ENCODE measurements at places on chromosomes 5 and 9.

DNA sequence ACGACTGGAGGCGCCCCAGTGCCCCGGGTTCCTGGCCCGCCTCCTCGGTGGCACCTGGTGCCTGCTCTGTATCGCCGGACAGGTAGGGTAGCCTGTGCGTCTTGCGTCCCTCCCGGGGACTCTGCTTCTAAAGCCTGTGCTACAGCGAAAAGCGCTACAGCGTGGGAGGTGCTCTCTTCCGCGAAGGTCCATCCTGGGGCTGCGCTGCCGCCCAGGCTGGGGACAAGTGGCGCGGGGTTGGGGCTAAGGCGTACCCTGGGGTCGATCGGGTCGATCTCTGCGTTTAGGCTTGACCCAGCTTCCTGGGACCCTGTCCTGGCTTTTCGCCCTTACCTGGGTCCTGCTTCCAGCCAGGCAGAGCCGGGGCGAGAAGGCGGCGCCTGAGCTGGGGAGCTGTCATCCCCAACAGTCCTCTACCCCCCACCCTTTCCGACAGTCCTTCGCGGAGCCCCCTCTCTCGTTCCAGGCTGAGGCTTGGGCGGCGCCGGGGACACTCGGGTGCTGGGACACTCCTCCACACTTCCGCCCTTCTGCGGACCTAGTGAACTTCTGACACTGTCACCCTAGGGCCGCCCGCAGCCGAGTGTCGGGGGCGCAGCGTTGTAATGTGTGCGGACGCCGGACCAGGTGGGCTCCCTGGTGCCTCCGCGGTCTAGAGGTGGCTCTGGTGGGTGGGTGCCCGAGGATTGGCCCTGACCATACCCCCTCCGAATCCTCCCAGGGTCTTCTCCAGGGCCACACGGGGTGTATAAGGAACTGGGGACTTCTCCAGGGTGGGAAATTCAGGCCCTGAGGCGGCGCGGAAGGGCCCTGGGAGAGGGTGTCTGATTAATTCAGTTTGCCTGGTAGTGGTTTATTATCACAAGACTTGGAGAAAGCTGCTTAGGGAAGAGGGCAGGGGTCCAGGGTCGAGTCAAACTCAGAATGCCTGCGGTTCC, 328.2 kb downstream of the SH3GL2 start:
- no peak for DNase-seq

DNA sequence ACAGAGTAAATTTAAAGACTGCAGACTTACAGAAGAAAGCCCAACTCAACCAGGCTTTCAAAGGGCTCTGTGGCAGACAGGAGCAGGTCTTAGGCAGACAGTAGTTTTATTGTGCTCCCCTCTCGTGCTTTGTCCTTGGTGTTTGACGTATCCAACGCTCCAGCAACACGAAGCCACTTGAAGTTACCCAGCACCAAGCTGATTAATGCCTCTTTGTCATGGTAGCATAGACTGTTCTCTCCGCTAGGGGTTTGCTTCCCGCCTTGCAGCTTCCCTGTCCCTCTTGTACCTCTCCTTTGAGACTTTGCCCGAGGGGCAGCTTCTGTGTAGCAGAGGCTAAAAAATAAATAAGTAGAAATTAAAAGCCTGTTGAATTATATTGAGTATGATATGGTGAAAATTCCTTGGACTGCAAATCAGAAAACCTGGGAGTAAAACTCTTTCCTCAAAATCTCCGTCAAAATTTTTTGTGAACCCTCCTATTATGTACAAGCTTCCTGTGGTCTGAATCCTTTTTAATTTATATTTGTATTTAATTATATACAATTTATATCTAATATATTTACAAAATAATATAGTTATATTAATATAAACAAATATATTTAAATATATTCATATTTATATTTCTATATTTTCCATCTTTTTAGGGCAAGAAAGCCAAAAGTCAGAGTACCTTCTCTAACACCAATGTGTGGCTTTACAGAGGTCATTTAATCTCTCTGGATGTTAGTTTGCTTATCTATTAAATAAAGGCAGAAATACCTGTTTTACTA, 405.4 kb downstream of the DMAC1 start:
- no peak for DNase-seq

DNA sequence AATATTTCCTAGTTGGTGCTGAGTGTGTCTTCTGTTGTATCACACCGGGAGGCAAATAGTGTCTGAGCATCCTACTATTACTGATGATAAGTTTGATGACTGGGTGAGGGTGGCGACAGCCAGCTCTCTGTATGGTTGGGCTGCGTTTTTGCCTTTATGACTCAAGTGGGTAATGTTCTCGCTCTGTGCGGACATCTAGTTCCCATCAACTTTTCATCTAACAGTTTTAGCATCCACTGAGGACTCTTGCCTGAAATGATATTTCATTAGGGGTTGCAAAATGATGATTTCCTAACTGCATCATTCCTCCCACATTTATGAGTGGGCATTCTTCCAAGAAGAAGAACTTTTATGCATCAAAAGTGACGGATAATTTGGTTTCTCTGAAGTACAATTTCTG, 26.5 kb downstream of the HMCN2 start:
- no peak for DNase-seq

GRCh38 chr5:76742583-76742982, 26.7 kb downstream of the F2R start:
- no peak for DNase-seq

- DNase-seq = no peak
These were observed 29.2 kb upstream of the HMHB1 start for GRCh38 chr5:143782588-143783386.

- no peak for DNase-seq
These were observed 92.1 kb upstream of the MAP1B start for GRCh38 chr5:72015103-72015548.

GRCh38 chr9:112654282-112654681, 63.6 kb downstream of the INIP start:
- DNase-seq = no peak

DNA sequence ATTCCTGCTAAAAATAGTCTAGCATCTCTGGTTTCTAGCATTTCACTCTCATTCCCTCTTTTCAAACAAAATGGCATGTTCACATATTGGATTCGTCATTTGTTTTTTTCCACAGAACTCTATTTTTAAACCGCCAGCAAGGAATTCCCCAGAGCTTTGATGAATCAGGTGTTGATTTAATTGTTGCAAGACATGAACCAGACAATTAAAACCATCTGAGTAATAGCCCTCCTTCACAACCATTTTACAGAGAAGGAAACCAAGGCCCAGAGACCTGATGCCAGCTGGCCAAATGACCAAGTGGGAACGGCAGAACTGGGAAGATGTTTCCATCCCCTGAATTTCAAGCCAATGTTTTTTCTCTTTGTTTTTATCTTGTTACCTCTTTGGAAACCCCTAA, 167.0 kb downstream of the CAAP1 start:
- no peak for DNase-seq

DNA sequence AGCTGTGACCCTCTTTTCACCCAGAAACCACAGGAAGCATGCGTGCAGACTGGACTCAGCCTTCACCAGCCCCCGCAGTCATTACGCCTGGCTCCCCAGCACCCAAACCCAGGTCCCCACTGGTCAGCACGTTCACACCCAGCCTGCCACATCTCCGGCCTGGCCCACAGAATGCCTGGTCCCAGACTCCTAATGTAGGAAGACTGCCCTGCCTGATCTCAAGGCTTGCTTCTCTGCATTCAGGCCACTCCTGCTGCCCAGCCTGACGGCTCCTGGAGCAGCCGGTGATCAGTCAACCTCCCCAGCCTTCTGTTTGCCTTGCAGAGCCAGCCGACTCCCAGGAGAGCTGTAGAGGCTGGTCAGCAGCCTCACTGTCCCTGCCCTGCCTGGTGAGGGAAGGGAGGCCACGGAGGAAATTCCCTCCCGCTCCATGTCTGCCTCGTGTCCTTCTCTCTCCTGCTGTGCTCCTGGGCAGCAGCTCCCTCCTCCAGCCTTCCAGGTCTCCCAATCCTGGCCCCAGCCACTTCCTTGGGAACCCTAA, 25.4 kb downstream of the ADAMTS2 start:
- DNase-seq = no peak

DNA sequence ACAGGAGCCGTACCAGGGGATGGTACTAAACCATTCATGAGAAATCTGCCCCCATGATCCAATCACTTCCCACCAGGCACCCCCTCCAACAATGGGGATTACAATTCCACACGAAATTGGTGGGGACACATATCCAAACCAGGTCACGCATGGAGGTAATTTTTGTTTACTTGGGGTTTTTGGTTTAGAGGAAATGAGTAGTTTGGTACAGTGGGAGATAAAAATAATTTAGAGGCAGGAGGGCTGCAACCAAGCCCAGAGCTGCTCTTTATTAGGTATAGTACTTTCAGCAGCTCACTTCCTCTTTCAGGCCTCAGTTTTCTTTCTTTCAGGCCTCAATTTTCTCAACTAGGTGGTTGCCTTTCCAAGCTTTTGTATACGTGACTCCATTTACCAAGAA, 23.2 kb downstream of the PRUNE2 start:
- no peak for DNase-seq

- DNase-seq = no peak
These were observed 10.9 kb upstream of the CLIC3 start for GRCh38 chr9:137007108-137007815.

GRCh38 chr5:56339732-56340131, 106.6 kb upstream of the ANKRD55 start:
- no peak for DNase-seq

- DNase-seq = no peak
These were observed 56.2 kb downstream of the UBE2QL1 start for GRCh38 chr5:6504677-6505415.

GRCh38 chr5:68911840-68912690, 181.7 kb upstream of the SLC30A5 start:
- DNase-seq = no peak
